Suppressor macrophage treated with lipopolysaccharide for 4 hours (primary cell): ENCODE measurements at places on chromosomes 11 and 22.

- DNase-seq: no peak
Observed at GRCh38 chr11:85827748-85828639, 17.1 kb upstream of the SYTL2 start.

- DNase-seq: peak; percentile 97
Observed at GRCh38 chr11:110429731-110430266, at the start of gene FDX1. Gene FDX1 (plus strand): TSS chr11:110429948. CDS start chr11:110430121, 173 bp downstream.

DNA sequence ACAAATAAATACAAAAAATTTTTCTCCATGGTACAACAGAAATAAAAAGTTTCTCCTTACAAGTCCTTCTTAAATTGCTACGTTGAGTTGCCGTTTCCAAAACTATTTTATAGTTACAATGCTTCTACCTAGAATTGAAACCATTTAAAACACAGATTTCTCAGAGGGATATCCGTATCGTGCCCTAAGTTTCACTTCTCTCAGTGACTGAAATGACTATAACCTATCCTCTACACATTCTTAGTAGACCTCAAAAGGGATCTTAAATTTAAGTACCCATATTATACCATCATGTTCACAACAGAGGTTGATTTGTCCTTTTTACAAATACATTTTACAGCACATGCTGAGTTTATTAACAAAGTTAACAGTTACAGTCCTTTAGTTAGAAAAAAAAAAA lies 44.1 kb downstream of the USP28 start:
- DNase-seq: no peak

- DNase-seq: no peak
Observed at GRCh38 chr11:78160557-78160956, 21.1 kb upstream of the ALG8 start.

GRCh38 chr11:61343792-61344745 lies 11.0 kb downstream of the TKFC start:
- no peak for DNase-seq

DNA sequence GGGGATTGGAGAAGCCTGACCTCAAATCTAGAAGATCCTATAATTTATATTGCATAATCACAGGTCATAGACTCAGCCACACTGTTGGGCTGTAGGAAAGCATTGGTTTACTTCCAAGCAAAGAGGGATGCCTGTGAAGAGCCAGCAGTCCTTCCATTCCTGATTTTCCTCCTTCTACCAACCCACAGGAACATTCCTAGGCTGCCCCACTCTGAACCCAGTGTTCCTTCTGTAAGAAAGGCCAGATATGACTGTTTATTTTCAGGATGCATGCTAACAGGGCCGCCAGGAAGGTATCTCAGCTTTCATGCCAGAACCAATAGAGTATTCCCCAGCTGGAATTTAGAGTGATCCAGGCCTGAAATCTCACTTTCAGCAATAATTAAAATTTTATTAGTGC lies 197.1 kb downstream of the ETS1 start:
- DNase-seq: no peak

DNA sequence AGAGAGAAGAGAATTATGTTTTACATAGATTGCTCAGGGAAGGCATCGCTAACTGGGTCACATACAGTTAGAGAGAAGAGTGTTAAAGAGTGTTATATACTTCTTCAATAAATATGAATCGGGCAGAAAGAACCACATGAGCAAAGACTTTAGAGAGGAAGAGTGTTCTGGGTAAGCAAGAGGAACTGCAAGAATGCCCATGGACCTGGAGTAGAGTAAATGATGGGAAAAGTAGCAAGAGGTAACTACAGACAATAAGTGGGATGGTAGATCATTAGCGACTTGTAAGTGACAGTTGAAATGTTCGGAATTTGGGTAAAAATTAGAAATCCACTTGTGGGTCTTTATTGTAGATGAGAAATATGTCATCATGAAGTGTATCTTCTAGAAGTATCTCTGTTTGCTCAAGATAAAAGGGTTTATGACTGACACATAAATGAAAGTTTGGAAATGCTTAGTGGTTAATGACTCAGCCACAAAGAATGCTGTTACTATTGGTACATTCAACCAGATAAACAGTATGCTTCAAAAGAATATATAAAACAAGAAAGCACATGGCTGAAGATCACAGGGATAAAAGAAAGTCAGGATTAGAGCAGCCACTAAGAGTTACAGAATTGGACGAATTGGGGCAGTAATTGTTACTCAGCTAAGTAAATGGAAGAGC lies 229.3 kb downstream of the CASP12 start:
- DNase-seq: peak; percentile 46

DNA sequence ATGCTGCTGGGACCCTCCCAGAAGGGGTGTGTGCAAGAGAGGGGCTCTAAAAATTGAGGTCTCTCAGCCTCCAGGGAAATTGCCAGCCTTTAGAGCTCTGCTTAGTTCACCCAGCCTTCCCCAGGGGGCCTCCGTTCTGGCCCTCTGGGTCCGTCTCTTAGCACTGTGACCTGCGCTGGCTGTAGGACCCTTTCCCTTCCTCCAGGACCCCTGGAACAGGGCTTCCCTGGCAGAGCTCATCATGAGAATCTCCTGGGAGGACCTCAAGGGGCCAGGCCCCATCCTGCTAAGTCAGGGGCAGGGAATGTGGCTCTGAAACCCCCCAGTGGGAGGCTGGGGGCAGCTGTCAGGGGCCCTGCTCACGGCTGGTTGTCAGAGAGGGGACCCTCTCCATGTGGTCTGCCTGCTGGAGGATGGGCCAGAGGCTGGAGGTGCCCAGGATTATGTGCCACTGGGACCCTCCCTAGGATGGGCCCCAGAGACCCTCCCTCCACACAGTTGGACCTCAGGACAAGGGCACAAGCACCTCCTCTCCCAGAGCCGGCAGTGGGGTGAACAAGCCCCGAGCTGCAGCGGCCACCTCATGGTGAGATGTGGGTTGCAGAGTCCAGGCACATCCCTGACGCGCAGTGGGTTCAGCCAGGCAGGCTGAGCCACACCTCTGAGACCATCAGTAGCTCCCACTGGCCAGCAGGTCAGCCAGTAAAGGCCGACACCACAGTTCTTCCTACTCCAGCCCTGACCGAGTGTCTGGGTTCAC lies 27.1 kb upstream of the GAL start:
- DNase-seq: no peak

DNA sequence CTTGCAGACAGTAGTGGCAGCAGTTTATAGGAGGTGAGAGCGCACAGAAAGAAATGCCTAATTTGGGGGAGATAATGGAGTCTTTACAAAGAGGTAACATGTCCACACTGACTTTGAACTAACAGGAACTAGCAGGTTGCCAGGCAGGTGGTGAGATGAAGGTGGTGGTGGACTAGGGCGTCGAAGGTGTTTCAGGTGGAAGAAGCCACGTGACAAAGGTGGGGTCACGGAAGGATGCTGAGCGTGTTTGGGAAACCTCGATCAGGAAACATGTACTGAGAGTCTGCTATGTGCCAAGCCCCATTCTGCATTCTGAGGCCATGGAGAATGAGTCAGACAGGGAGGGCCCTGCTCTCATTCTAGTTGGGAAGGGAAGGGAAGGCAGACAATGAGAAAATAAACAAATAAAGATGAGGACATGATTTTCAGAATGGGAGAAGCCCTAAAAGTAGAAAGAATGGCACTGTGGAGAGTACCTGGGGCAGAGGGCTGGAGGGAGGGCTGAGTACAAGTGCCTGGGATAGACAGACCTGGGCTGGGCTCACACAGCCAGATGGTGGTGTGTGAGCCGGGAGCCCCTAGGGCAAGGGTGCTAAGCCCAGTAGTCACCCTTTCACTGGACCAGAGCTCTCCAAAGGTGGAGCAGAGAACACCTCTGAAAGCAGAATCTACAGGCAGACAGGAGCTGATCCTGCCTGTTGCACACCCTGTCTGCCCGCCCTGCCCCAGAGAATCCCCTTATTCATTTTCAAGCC lies 16.2 kb upstream of the NNMT start:
- DNase-seq: no peak

- DNase-seq: peak; percentile 24
Observed at GRCh38 chr11:746289-747157, 741 bp upstream of the TALDO1 start.

- DNase-seq: peak; percentile 17
Observed at GRCh38 chr11:44313761-44314489, 4.0 kb upstream of the ALX4 start.

DNA sequence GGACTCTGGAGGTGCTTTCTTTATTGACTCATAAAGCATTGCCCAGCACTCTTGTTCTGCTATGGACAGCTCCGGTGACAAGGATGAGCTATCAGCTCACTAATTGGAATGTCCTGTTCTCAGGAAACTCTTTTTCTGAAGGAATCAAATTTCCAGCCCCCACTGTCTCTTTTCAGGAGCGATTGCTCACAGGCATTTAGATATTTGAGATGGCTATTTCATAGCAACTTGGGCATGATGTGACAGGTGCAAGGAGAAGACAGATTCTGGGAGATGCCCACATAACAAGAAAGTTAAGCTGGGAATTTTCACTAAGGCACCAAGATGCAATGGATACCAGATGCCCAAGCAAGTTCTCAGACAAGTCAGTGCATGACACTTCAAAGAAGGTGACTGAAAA lies 123.4 kb upstream of the CSNK2A3 start:
- no peak for DNase-seq

GRCh38 chr11:107562647-107563208 lies 2.8 kb downstream of the ALKBH8 start:
- DNase-seq: peak; percentile 40

DNA sequence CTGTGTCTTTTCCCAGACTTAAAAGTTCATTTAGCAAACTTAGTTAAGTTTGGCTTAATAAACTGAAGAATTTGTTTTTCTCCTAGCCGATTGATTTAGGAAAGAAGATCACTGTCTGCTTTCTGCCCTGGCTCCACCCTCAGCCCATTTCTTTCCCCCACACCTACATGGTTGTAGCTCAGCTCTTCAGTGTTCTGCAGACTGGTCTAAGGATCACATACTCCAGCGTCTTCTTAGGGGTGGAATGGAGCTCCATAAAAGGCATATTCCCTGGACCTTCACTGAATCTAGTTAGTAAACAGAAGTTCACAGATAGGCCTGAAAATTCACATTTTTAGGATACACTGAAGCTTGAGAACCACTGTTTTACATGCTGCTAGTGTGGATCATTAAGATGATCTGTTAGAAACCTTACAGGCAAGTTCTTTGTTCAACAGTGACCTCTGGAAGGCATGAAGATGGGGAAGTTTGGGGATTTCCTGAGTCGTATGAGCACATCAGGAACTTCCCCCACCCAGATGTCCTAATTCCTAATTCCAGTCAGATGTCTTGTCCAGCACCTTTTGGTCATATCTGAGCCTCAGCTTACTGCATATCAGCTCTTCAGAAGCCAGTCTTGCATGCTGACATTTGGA lies 16.8 kb downstream of the PIWIL4 start:
- DNase-seq: peak; percentile 92

- DNase-seq: no peak
Observed at GRCh38 chr11:2304506-2305139, 2.8 kb downstream of the TSPAN32 start.

- no peak for DNase-seq
Observed at GRCh38 chr11:1449490-1450243, 36.9 kb downstream of the MOB2 start.

- no peak for DNase-seq
Observed at GRCh38 chr22:45317551-45318167, 7.9 kb downstream of the FAM118A start.

DNA sequence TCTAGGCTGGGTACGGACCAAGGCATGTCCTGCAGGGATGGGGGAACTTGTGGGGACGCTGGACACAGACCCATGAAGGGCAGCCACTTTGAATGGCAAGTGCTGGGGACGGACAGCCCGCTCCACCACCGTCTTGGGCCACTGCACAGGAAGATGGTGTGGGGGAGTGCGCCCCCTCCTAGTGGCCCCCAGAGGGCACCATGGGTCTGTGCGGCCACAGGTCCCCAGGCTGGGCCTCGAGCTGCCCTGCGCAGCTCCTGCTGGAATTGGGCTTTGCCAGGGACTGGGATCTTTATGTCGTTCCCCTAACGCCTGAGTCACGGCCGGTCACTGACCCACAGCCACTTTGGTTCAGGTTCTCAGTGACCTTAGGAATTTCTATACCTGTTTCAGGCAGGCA lies 44.4 kb downstream of the NAT10 start:
- no peak for DNase-seq

DNA sequence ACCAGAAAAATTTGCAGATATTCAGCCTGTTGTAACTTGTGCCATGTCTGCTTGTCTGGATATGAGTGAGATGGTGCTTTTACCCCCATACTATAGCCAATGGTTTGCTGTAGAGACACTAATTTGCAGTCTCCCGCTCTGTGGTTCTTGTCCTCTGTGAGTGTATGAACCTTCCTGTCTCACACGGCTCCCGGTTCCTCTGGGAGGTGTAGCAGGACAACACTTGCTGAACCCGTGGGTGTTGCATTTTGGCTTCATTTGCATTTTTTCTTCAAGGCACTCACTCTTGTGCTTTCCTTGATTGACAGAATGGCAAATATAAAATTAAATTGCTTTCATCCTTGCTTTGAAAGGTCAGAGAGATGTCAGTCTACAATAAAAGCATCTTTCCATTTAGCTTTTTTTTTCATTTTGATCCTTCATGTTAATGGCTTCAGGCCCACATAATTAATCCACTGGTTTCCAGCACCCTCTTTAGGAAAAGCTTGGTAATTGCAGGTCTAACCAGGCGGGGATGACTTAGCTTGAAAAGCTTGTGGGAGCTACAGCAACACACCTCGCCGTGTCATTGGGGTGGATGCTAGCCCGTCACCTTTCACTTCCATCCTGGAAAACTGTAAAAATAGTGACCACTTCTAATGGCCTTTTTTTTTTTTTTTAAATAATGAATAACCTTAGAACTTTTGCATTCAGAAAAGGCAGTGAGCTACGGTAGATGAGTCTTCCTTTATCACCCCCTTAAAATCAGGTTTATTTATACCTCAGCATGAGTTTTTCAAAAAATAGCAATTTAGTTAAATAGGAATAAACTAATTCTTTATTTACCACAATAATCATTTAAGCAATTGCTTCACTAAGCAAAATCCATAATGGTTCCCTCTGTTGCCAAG lies 27.4 kb upstream of the ST14 start:
- DNase-seq: peak; percentile 79

GRCh38 chr11:45238724-45239123 lies 47.4 kb downstream of the SYT13 start:
- no peak for DNase-seq

DNA sequence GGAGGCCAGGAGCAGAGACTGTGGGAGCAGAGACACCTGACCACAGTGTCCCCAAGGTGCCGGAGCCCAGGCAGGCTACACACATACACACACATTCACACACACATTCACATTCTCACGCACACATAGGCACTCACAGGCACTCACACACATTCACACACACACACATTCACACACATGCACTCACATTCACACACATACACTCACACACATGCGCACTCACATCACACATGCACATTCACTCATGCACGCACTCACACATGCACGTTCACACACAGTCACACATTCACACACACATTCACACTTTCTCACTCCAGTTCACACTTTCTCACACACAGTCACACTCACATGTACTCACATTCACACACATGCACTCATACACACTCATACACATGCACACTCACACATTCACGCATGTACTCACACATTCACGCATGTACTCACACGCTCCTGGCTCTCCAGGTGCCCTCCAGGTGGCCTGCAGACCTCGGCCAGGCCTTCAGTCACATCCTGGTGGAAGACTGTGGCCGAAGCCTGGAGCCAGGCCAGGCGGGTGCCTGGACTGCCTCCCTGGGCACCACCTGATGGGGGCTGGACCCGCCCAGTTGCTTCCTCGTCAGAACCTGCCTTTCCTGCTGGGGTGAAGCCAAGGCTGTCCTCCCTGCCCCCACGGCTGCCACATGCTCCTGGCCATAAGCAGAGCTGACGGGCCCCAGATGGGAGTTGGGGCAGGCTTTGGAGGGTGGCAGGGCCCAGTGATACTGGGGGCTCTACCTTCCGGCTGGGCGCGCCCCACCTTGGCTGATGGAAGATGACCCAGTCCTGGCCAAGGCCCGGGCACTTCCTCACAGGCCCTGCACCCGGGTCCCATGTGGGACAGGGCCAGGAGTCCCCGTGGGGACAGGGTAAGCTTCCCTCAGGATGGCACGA lies 89.5 kb downstream of the WNT7B start:
- DNase-seq: no peak
